GM10248 (cell line): ENCODE measurements at places on chromosomes 7 and 10.

DNA sequence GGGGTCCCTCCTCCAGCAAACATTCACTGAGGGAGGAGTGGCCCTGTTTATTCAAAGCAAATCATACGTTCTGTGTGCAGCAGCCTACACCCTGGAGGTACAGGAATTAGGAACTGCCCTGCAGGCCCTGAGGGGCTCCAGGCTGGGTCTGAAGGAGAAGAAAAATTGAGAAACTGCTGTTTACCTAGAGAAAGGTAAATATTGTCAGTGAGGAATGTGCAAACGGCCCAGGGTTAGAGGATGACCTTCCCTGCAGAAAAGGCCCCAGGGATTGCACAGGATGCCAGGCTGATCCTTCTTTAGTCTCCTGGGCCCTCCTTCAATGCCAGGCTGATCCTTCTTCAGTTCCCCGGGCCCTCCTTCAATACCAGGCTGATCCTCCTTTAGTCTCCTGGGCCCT is 5.7 kb downstream of the CALML5 start:
- DNase-seq: no peak

DNA sequence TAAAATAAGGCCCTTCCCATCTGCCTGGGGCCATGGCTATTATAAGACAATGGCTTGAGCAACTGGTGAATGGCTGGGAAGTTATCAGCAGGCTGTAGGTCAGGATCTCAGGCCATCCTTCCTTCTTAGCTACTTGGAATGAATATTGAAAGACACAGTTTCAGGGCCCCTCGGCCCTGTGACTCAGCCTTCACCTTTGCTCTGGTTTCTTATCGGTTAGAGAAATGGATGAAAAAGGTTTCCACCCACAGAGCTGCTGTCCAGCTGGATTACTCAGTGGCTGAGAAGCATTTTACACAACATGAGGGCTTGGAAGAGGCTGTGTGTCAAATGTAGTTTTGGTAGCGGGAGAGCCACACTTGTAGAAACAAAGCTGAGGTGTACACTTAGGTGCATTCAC is 9.4 kb downstream of the ACSL5 start:
- DNase-seq: no peak

- no peak for DNase-seq
Measured at GRCh38 chr7:128867842-128868623, 5.4 kb downstream of the ATP6V1F start.

GRCh38 chr10:6458814-6459213 is 121.3 kb downstream of the PRKCQ start:
- no peak for DNase-seq

DNA sequence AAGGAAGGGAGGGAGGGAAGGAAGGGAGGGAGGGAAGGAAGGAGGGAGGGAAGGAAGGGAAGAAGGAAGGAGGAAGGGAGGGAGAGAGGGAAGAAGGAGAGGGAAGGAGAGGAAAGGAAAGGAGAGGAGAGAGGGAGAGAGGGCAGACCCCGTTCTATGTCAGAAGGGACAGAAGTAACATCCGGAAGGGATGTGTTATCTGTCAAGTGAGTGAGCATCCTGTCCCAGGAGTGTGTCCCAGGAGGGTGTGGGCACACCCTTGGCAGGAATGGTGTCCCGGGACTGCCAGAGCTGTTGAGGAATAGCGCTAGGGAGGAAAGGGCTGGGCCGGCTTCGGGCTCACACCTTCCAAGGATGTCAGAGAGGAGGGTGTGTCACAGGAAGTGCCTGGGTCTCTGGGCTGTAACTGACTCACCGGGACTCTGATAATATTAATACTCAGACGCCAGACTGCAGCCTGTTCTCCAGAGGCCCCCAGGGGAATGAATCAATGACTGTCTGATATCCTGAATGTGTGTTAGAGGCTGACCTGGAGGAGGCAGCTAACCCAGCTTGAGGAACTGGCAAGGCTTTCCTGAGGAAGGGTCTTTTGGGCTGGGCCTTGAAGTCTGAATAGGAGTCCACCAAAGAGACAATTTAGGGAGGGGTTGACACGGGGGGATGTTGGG is 125.6 kb upstream of the TNRC18 start:
- no peak for DNase-seq

DNA sequence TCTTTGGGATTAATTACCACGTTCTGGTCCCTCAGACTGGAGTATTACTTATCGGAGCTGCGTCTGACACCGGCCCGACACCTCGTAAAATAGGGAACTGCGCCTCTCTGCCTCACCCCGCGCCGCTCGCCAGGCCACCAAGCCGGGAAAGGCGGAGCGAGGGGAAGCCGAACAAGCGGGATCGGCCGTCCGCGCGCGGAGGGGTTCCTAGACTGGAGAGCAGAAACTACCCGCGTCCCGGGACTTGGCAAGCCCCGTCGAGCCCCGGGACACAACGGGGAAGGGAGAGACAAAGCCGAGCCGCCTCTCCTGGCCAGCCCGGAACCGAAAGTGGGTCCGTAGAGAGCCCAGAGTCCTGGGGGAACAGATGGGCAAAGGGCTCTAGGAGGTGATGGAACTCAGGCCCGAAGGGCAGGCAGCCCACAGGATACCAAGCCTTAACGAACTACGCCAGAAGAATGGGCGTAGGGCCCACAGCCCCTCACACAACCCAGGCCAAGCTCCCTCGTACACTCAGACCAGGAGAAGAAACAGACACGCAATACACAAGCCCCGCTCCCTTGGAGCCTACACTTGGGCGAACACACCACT is 6.5 kb downstream of the LBX1 start:
- no peak for DNase-seq

- no peak for DNase-seq
Measured at GRCh38 chr10:130192276-130192848, 56.2 kb downstream of the GLRX3 start.

- DNase-seq: peak; percentile 25
Measured at GRCh38 chr10:60646966-60647796, 131.1 kb upstream of the CDK1 start.

DNA sequence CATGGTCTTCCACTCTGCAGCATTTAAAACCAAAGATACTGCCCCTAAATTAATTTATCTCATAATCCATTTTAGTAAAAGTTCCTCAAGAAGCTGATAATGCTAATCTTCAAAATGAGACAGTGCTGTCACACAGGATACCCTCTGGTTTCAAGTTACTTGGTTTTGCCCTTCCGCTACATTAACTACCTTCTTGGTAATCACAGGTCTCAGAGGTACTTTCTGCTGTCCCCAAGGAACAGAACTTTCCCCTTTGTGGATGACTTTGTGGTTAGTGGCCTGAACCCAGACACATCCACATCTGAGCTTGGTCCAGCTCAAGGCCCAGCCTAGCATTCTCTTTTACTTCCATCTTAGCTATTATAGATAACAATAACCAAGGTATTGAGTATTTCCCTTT is 88.8 kb upstream of the TMEM26 start:
- DNase-seq: no peak

- DNase-seq: no peak
Measured at GRCh38 chr10:7035126-7035761, 375.6 kb downstream of the SFMBT2 start.

- no peak for DNase-seq
Measured at GRCh38 chr10:2981361-2981801, 86.0 kb upstream of the PFKP start.

- DNase-seq: no peak
Measured at GRCh38 chr7:47380325-47381133, 201.4 kb downstream of the TNS3 start.

GRCh38 chr10:8137272-8137681 is 82.8 kb downstream of the GATA3 start:
- no peak for DNase-seq

DNA sequence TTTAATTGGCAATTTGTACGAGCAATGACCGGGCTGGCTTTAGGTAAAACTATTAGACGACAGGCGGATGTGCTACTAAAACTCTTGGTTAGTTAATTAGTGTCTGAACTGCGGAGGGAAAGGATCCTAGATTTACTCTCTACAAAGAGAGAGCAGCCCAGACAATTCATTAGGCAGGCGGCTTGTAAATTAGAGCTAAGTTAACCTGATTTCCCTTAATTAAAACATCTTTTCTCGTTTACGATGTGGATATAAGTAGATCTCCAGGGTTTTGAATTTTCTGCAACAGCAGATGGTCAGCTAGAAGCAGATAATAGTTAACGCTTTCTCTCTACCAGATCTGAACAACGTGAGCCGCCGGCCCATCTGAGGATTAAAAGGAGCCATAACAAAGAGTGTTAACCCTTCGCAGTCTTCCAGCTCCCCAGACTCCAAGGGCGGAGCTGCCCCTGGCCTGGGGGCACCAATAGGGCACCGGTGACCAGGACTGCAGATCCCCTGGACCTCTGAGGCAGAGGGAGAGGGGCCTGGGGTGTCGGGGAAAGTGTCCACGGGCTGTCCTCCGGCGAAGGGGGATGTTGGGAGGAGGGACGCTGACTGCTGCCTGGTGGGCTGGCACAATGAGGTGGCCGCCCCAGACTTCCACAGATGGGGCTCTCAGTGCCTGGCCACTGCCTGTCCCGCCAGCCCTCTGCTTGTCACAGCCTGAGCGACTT is 6.3 kb upstream of the UNCX start:
- DNase-seq: no peak

GRCh38 chr7:158120716-158121115 is 466.9 kb downstream of the PTPRN2 start:
- no peak for DNase-seq

- DNase-seq: no peak
Measured at GRCh38 chr10:124942317-124943169, 620 bp downstream of the ZRANB1 start.

GRCh38 chr7:112723416-112723815 is 66.8 kb downstream of the TMEM168 start:
- no peak for DNase-seq

DNA sequence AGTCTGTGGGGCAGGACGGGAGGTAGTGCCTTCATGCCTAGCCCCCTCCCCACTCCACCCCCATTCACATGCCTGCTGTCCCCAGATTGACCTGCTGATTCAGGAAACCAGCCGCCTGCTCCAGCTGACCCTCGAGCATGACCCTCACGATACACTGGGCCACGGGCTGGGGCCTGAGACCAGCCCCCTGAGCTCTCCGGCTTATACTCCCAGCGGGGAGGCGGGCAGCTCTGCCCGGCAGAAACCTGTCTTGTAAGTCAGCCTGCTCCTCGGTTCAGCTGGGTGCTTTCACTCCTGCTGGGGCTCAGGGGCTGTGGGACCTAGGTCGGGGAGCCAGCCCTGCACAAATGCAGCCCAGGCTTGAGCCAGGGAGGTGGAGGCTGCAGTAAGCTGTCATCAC is 22.4 kb downstream of the LIMK1 start:
- DNase-seq: no peak

DNA sequence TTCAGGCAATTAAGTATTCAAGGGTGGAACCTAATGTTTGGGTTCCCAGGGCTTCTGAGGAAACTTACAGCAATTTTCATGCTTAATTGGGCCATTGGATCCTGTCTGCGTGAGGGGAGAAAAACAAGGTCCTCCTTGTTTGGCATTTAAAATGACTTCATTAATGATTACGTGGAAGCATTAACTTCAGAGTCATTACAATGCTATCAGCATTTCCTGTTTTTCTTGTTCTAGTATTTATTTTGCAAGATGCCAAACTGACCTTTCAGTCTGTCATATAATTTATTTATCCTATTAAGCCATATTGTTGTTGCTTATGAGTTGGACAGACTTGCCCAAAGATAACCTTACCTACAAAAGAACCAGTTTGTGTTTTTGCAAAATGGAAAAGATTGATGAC is 324.1 kb upstream of the LRRN3 start:
- DNase-seq: no peak

GRCh38 chr10:113313048-113313602 is 239.7 kb upstream of the HABP2 start:
- no peak for DNase-seq

DNA sequence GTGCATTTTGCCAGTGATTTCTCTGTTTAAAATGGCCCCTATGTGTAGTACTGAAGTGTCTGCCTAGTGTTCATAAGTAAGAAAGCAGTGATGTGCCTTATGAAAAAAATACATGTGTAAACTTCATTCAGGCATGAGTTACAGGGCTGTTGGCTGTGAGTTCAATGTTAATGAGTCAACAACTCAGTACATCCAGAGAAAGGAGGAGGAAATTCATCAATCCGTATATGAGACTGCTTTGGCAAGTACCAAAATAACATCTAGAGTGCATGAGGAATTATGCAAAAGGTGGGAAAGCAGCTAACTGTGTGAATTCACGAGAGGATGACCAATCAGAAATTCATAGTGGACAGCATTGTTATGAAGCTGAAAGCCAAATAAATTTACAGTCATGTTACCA is 255.6 kb downstream of the ZEB1 start:
- no peak for DNase-seq

- DNase-seq: no peak
Measured at GRCh38 chr10:129755621-129756020, 208.5 kb downstream of the EBF3 start.

GRCh38 chr10:68462536-68462935 is 9.2 kb downstream of the DNA2 start:
- no peak for DNase-seq

DNA sequence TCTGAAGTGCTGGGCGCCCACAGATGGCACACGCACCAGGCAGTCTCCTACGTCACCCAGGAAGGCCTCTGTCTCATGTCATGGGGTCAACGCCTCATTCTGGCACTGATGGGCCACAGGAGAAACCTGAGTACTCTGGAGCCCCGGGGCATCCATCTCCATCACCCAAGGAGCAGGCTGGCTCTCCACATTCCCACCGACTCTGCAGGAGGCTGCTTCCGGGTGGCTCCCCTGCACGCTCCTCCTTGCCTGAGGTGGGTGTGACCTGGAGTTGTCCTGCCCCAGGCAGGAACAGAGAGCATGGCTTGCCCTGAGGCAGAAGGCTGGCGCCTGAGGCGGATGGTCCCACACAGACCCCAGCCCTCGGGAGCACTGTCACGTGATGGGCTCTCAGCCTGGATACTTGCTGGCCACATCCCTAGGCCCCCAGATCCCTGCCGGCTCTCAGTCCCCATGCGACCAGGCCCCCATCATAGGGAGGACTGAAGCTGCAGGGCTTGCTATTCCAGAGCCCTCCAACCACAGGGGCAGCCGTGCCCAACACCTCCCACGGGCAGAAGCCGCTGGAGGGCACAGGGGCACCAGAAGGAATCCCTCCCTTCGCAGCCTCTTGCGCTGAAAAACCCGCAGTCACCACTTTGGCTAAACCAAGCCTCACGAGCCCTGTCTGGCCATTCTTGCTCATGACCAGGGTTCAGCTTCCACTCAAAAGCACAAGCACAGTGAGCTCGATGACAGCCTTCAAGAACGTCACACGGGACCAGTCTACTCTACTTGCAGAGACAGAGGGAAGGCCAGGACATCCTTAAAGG is 80.7 kb downstream of the MAD1L1 start:
- no peak for DNase-seq

GRCh38 chr7:127665922-127666321 is 13.9 kb downstream of the SND1 start:
- DNase-seq: no peak

- no peak for DNase-seq
Measured at GRCh38 chr7:121402701-121403100, 6.6 kb upstream of the FAM3C start.

DNA sequence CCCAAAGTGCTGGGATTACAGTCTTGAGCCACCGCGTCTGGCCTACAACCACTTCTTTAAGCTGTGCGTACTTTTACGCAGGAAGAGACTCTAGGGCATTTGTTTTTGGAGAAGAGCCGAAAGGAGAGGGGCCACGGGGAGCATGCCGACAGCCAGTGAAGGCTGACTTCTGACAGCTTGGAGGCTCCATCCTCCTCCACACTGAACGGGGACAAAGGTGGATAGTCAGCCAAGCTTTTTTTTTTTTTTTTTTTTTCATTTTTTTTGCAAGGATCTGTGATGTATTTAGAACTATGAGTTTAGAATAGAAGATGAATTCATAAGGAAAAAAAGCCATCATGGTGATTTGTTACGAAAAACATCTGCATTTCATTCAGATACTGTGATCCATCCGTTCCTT is 221.7 kb downstream of the ARHGAP21 start:
- DNase-seq: no peak
